ENCODE measurements at places on chromosomes 12 and 14.

DNA sequence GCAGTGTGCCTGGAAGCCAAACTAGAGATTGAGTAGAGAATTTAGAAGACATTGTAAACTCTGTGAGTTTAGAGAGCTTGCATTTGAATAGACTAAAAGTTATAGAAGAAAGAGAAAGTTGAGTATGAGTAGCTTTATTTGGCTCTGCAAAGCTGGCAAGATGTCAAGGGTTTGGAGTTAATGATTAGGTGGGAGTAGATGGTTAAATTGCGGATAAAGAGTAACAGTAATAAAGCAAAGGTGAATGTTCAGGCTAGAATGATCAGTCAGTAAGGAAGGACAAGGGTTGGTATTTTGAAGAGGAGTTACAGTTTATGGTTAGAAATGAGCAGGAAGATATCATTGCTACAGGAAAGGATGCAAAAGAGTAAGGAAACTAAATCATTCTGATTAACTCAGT is 5.2 kb downstream of the PPM1A start:
- no peak for DNase-seq

- DNase-seq = no peak
These were observed 82.8 kb upstream of the KCNA1 start for GRCh38 chr12:4826909-4827308.

GRCh38 chr12:31970199-31970598 is 11.0 kb downstream of the RESF1 start:
- DNase-seq = no peak

- DNase-seq = no peak
These were observed 47.9 kb downstream of the ST8SIA1 start for GRCh38 chr12:22286569-22286968.
